ENCODE measurements at places on chromosomes 11 and 22. TPM values are rescaled to one million over a fixed set of nuclear protein-coding genes. Genes with fewer than 3 reads are reported as not detected.

- no peak for DNase-seq
These were observed 2.8 kb downstream of the MYH9 start for GRCh38 chr22:36384766-36385481.

- DNase-seq = peak; percentile 97
These were observed at the start of the genes SIAE and SPA17 for GRCh38 chr11:124673333-124674167. TSS of gene SIAE (minus strand) at chr11:124673739. CDS start at chr11:124673708, 31 bp downstream. TSS of gene SPA17 (plus strand) at chr11:124673904. CDS start at chr11:124675265, 1,361 bp downstream.

Gene MS4A12
- total RNA-seq = not detected

DNA sequence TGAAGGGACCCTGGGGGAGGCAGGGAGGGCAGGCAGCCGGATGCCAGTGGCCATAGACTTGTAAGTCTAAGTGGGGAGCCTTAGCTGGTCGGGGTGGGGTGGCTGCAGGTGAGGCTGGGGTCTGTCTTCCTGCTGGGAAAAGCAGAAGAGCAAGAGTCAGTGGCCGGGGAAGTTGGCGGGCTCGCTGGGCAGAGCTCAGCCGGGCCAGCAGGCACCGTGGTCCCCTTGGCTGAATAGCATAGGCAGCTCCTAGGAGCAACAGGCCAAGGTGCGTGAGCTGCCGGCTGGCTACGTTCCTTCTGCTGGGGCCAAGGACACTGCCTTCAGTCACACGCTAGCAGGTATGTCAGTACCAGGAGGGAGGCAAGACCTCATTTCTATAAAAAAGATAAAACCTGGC, 67.8 kb upstream of the A4GALT start:
- DNase-seq = no peak

GRCh38 chr11:17612221-17613188, 65.4 kb downstream of the OTOG start:
- no peak for DNase-seq

Gene FGF19
- not detected for total RNA-seq

GRCh38 chr11:77049026-77049425, 14.8 kb downstream of the B3GNT6 start:
- peak; percentile 46 for DNase-seq

DNA sequence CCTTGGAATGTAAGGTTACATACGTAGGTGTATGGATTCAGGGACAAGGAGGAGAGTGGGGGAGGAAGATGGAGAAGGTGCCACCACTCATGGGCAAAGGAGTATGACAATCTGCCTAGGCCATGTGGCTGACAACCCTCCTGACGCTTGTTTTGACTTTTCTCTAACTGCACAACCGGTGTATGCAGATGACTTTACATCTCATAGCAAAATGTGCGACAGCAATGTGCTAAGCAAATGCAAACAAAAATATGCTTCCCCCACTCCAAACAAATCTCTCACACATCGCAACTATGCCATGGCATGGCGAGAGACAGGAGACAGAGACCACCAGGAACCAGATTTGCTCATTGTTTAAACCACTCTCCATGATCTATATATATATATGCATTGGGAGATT, 191.8 kb downstream of the BLID start:
- DNase-seq = no peak

Gene CALCA
- total RNA-seq = not detected

Gene P2RY6
- not detected for total RNA-seq

DNA sequence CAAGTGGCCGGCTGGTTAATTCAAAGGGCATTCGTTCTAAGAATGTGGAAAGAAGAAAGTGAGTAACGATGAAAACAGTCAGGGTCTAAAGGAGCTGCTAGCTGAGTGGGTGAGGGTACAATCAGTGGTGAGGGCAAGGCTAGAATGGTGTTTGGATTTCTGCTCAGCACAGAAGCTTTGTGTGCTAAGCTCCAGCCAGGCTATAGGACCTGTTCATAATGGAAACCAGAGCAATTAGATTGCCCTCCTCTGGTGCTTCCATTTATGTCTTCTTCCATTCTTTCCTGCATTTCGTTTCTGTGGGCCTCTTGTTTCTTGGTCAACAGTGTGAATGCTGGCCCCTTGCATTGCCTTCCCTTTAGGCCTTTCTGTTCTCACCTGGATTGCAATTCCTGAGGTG, 572.9 kb upstream of the CHORDC1 start:
- no peak for DNase-seq

DNA sequence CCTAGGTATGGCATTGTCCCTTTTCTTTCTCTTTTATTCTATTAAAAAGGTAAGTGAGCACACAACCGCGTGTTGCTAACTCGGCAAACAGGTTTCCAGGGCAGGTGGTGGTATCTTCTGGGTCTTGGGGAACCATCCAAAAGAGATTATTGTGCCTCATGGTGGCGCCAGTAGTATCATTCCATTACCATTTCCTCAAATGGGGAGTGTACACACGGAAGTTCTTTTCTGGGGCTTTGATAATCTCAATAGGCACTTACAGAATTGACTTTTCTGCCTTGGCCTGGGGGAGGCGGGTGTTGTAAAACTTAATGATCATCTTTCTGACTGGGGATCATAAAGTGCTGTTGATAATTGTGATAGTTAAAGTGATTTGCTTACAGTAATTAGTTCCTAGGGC, 234.1 kb downstream of the KIRREL3 start:
- no peak for DNase-seq

Gene MISFA
- not detected for total RNA-seq

Gene OR6A2
- total RNA-seq = not detected

DNA sequence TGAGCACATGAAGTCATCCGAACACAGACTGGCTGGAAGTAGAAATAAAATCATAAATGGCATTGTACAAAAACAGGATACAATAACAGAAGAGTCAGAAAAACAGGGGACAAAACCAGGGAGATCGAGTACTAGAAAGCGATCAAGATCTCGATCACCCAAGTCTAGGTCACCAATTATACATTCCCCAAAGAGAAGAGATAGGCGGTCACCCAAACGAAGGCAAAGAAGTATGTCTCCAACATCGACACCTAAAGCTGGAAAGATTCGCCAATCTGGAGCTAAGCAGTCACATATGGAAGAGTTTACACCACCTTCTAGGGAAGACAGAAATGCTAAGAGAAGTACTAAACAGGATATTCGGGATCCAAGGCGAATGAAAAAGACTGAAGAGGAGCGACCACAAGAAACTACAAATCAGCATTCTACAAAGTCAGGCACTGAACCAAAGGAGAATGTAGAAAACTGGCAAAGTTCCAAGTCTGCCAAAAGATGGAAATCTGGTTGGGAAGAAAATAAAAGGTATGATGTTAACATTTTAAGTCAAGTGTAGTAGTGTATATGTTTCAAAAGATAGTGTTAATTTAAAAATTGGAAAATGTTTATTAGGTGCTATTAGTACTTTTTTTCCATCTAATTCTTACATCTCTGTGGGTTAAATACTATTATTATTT, 9.4 kb downstream of the PCF11 start:
- DNase-seq = no peak

Gene ZNF214
- total RNA-seq = not detected

Gene MPZL3
- total RNA-seq = 6.7 TPM

DNA sequence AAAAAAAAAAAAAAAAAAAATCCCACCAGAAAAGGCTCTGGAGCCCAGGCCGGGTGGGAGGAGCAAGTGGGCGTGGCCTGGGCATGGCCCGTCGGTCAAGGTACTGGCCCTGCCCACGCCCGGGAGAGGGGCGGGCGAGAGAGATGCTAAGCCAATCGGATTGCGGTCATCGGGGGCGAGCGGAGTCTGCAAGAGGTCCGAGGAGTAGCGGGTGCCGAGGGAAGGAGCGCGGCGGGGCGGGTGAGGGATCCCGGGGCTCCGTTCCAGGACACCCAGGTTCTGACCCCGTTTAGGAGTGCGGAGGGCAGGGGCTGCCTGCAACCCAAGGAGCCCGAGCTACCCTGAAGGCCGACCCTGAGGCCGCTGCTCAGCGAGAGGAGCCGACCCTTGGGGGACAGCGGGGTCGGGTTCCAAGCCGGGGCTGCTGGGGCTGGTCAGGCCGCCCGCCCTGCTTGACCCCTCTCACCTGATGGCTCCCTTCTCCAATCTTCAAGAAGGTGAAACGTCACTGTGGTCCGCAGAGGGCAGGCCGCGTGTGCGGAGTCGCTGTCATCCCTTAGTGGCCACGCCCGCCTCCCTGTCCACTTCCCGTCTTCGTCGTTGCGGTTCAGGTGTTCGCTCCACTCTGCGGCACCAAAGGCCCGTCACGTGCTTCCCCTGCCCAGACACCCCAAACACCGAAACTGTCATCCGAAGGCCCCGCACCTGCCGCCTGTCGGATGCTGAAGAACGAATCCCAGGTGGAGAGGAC, 11.1 kb upstream of the TAB1 start:
- peak; percentile 94 for DNase-seq

DNA sequence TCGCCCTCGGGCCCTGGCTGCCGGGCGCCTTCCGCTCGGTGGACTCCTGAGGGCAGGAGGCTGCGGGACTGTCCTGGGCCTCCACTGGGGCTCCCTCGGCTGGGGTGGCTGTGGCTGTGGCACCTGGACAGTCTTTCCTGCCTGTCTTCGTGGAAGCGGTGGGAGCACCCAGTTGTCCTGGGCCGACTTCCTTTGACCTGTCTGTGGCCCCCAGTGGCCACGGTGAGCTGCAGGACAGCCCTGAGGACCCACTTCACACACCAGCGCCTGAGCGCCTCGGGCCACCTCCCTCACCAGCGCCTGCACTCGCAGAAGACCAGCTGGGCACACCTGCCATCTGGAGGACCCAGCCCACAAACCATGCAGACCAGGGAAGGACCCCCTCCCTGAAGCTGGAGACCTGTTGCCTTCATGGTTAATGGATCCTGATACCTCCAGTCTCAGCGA, 1.8 kb upstream of the EPS8L2 start:
- DNase-seq = peak; percentile 6

DNA sequence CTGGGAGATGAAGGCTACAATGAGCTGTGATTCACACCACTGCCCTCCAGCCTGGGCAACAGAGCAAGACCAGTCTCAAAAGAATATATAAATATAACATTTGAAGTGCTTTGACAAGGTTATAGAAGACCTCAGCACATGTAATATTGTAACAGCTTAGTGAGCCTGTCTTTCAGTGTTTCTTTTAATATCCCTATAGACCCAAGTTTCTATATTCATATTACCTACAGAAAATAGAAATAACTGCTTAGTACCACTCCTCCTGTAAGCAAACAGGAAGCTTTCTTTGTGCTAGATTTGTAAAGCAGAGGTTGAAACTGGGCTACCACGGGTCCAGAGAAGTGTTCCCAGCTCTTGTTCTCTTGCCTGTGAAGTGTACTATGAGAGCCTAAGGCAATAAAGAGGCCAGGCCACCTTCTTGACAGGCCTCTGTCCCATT, 68.2 kb downstream of the PPP2R1B start:
- DNase-seq = no peak

Gene GAB4
- not detected for total RNA-seq

DNA sequence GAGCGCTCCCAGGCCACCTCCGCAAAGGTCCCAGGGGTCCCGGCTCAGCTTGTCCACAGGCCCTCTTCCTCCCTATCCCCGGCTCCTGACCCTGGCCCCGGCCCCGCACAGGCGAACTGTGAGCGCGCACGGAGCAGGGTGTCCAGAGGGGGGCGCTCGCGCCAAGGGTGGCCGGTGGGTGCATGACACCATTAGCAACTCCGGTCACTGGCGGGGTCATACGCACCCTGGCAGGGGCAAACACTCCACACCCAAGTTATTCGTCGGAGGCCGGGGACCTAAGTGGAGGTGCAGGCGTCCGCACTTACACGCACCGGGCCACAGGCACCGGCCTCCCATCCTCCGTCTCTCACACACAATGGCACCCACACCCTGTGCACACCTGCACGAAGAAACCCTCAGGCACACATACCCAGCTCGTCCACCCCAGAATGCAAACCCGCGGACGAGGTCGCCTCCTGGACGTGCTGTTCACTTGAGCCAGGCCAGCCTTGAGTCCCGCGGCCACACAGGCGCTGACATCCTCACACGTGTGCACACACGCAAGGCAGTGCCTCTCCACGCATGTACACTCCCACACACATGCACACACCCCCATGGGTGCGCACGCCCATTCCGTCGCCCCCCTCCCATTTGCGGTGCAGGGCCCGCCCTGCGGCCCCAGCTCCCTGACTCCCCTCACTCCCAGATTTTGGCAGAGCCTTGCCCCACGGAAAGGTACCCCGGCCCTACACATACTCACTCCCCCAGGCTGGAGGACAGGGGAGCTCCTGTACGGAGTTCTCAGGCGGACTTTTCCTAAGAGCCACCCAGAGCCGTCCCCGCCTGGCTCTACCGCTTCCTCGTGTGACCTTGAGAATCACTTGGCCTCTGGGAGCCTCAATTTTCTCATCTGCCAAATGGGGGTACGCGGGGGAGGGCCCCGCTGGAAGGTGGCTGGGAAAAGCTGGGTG, at the start of gene RASGRP2:
TSS of gene RASGRP2 (minus strand) at position 552 of the 953 bp plus-strand sequence. CDS start 1,276 bp downstream, outside the sequence.
- DNase-seq = peak; percentile 81

All from stomach (tissue), 19 donors.